Left ventricle myocardium superior (tissue), 1 donor: ENCODE measurements at places on chromosomes 1 and 21. TPM values are rescaled to one million over a fixed set of nuclear protein-coding genes. Genes with fewer than 3 reads are reported as not detected.

DNA sequence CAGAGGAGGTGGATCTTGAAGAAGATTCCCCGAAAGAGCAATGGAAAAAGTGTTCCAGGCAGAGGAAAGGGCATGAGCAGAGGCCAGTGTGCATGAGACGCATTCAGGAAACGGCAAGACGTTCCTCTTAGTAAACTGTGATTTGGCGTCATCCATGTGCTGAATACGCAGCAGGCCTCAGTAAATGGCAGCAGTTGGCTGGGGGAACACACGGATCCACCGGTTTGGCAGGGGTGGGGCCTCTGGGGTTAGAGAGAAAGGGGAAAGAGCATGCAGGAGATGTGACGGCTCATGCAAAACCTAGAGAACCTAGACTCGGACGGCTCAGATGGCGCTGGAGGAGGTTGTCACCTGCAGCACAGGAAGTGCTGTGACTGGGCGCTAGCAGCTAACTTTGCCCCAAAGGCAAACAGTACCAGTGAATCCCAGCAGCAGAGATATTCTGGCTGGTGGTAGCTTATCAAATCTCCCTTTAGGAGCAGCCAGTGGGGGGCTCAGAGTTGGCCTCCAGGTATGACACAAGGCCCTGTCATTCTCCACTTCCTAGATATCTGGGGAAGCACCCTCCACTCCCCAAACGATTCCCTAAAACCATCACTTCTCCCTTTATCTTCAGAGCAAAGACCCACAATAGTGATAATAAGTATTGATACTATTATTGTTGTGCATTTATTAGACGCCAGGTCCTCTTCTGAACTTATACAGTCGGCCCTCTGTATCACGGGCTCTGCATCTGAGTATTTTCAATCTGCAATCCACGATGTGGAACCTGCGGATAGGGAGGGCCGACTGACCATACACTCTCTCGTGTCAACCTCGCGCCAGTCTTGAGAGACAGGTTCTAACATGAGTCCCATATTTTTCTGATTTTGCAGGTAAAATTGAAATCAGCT lies 7.6 kb downstream of the LAPTM5 start:
- DNase-seq: no peak

DNA sequence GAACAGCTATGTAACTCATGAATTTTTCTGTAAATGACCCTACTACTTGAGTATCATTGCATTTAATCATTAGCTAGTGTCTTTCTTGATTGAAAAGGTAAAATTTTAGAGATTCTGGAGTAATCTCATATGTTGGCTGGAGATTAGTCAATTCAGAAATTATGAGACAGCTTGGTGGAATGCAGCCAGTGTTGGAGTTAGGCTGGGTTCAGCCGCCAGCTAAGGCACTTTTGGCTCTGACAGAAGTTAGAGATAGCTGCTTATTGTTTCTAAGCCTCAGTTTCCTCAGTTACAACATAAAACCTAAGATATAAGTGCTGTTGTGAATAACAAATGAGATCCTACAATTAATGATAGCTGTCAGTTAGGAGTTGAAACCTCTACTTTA lies 49.4 kb downstream of the TBCE start:
- no peak for DNase-seq

- DNase-seq: no peak
Observed at GRCh38 chr1:230237009-230237370, 170.0 kb downstream of the GALNT2 start.

Gene SLC16A1
- 123 TPM for total RNA-seq

- no peak for DNase-seq
Observed at GRCh38 chr1:243354511-243355153, 98.8 kb downstream of the SDCCAG8 start.

Gene CD160
- total RNA-seq: 0.37 TPM

DNA sequence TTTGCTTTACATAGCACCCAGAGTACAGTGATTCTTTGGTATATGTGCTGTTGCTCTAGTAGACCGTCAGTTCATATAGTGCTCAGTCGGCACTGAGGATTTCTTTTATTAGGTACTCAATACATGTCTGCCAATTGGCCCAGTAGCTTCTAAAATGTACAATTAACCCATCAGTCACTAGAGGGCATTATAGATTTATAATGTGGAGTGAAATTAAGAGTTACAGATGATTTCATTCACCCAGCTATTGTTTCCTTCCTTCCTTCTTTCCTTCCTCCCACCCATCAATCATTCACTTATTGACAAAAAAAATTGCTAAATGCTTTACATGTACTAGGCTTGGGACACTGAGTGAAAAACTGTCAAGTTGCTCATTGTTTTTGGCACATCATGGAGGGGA lies 263.6 kb upstream of the USP24 start:
- DNase-seq: no peak

DNA sequence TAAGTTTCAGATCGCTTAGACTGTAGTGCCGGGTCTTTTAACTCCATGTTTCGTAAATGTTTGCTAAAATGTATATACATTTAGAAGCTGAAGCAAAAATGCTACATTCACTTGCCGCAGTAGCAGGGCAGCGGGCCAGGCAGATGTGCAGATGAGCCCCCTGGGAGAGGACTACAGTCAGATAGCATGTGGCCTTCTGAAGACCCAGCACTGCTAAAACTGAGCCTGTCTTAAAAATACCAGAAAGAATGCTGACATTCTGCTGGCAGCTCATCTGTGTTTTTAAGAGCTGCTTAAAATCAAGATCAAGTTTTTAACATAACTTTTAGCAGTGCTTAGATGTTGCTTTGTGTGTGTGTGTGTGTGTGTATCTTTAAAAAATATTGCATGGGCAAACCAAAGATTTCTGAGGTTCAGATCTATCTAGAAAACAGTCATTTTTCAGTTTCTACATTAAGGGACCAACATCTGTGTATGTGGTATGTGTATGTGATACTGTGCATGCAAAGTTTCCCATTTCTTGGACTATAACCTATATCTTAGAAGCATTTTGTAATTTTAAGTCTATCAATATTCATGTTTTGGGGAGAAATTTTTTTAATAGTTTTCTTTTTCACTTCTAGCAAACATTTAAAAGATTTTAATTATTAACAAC lies 31.7 kb downstream of the CHRM3 start:
- no peak for DNase-seq

DNA sequence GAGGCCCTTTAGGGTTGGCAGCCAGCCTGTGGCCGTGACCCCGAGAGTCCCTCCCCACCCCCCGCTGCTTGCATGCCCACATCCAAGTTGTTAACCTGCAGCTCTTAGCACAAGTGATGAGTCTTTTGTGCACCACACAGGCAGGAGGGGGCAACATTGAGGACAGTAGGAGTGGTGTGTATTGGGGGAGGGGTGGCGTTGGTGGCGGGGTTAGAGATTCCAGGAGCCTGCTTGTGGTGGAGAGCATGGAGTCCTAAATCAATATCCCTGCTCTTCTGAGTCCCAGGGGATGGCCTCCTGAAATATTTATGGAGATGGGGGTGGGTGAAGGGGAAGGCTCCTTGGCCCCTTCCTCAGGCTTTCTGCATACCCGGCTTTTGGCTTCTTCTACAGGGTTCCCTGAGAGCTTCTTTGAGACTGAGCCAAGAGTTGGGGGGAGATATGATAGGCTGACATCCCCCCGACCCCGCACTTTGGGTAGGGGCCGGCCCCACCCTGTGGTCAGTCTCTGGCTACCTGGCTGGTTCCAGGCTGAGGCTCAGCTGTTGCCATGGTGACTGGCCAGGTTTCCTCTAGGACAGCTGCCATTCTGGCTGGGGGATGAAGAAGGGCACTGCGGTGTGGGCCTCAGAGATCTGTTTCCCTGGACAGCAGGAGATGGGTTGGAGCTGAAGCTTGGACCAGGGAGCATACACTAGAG lies 5.0 kb downstream of the CHRNB2 start:
- DNase-seq: no peak

Gene CELA2B
- not detected for total RNA-seq

Gene CYP4A11
- not detected for total RNA-seq

Gene OR14A16
- not detected for total RNA-seq

Gene NTMT2
- total RNA-seq: 5.9 TPM

DNA sequence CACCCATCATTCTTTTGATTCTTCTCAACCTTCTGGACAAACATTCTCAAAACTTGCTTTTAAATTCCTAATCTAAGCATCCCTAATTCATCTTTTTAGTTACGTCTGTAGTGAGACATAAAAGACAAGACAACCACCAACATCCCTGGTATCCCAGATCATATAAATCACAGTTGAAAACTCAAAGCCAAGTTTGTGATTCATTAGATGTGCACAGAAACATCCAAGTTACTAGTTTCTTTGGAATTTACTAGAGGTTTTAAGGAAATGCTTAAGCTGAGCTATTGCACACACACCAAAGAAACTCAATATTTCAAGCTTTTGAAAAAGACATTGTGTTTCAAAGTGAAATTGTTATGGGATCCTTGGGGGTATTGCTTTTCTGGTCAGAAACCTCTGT lies 47.6 kb downstream of the ATP6V1G3 start:
- DNase-seq: no peak

Gene DAB1
- total RNA-seq: 2.6 TPM

- DNase-seq: peak; percentile 21
Observed at GRCh38 chr1:53070621-53071020, 8.6 kb downstream of the PODN start.

DNA sequence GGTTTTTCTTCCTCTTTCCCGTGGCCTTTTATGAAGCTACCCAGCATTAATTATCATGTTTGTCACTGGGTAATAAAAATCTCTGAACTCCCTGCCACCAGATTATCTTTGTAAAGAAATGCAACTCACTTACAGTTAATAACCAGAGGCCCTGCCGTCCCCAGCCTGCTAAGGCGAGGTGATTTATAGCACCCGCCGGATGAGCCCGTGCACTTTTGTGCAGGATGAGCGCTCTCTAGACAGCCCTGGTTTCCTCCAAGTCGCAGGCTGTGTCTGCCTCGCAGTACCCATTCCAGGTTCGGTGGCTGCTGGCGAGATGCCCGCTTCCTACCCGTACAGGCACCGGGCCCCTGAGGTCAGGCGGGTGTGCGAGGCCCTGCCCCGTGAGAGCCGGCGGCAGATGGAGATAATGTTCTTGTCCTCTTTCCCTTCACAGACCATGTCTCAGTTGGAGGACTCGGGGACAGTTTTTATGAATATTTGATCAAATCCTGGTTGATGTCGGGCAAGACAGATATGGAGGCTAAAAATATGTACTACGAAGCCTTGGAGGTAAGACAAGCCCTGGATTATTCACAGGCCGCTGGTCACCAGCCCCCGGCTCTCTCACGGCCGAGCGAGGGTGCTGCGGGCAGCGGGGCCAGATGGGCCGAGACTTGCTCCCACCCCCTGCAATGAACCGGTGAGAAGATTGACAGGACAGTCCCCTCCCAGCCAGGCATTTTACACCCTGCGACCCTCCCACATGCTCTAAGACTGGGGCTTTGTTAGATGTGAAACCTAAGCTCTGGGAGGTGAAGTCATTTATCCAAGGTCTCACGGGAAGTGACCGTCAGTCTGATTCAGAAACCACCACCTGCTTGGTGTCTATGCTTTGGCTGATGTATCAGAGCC lies 28.5 kb upstream of the SELENON start:
- peak; percentile 89 for DNase-seq

DNA sequence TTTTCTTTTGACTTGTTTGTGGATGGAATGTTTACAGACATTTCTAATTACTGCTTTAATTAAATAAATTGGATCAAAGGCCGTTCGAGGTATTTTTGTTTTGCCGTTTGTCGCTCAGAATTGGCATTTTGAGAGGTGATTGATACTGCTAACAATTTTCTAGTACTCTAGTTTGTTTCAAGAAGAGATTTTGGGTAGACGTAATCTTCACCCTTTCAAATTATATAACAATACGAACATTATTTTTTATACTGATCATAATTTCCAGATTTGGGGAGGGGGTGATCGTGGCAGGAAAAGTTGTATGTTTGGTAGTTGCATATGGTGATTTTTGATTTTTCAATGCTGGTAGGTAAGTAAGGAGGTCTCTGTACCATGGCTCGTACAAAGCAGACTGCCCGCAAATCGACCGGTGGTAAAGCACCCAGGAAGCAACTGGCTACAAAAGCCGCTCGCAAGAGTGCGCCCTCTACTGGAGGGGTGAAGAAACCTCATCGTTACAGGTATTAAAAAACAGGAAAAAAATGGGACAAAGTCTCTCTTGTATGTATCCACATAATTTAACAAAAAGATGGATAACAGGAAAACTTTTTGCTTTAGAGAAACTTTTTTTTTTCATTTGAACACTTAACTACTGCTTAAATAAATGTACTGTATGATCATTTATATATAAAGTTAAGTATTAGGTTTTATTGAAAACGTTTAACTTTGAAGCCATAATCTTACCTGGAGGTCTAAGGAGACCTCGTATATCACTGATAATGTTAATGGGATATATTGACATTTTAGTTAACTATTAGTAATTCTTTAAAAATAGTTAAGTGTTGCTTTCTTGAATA lies 1.7 kb downstream of the H3-3A start:
- DNase-seq: no peak
